Renal cortex interstitium (tissue), 15 donors: ENCODE measurements at places on chromosomes 1 and 21.
A peak's percentile ranks its signal among the peaks of the same experiment; 100 is the strongest.

DNA sequence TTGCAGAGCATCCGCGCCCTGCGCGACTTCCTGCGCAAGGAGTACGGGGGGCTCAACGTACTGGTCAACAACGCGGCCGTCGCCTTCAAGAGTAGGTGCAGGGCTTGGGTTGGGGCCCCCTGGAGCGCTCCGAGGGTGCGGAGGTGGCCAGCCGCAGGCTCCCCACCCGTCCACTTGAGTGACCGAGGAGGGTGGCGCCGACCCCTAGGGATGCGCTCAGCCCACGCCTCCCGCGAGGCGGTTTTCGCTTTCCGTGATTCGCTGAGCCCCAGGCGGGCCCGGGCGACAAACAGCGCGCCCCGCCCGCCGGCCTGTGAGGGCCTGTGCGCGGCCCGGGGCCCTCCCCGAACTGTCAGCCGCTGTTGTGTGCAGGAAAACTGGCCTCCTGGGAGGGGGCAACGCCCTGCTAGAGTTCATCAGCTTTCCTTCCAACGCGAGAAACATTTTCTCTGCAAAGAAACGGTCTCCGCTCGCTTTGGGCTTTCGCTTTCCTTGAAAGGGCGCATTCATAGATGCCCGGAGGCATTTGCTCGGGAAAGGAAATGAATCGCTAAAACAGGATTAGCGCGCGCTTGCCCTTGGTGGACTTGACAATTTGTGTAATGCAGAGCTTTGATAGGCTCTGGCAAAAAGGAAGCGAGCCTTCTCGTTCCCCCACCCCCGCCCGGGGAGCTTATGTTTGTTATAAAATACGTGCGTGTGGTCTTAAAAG, 668 bp downstream of the CBR3 start:
- peak; percentile 56 for DNase-seq

DNA sequence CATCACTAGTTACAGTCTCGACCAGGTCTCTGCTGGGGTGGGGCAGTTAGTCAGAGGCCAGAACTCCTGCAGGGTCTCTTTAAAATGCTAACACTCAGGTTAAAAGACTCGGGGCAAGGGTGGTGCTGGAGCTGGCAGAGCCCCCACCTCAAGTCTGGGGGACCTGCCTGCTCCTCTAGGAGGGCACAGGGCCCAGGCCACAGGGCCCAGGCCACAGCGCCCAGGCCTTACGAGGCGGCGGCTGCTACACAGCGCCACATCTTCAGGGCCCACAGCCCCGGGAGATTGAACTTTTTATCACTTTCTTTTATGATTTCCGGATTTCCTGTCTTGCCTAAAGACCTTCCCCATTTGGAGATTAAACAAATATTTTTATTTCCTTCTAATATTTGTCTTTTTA, 10.4 kb downstream of the MPZ start:
- DNase-seq: no peak

GRCh38 chr1:201123866-201124265, 3.1 kb downstream of the ASCL5 start:
- DNase-seq: no peak

DNA sequence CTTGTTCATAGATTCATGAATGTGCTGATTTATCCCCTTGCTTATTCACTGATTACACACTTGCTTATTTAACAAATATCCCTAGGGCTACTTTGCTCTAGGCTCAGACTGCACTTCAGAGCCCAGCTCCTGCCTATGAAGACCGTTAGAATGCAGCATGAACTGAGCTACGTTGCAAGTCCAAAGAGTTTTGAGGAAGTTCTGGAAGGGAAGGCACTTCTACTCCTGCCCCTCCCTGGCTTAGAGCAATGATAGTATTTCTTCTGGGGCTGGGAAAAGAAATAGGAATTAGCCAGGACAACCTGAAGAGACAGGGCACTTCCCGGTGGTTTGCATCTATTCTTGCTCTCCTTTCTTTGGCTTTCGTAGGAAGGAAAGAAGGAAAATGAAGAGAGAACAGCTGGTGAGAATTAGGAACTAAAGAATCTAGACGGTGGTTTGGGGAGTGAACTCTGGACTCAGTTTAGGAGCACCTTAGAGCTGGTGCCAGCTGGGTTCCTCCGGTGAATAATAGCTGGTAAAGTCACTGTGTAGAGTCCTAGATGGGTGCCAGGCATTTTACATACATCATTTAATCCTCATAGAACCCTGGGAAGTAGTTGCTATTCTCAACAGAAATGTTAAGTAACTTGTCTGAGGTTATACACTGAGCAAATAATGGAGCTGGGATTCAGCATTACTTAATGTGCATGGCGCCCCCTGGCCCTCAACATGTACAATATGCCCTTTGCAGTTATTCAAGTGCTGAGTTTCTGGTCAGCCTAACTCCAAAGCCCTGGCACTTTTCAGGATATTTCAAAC, 65.9 kb downstream of the NDUFS5 start:
- no peak for DNase-seq

DNA sequence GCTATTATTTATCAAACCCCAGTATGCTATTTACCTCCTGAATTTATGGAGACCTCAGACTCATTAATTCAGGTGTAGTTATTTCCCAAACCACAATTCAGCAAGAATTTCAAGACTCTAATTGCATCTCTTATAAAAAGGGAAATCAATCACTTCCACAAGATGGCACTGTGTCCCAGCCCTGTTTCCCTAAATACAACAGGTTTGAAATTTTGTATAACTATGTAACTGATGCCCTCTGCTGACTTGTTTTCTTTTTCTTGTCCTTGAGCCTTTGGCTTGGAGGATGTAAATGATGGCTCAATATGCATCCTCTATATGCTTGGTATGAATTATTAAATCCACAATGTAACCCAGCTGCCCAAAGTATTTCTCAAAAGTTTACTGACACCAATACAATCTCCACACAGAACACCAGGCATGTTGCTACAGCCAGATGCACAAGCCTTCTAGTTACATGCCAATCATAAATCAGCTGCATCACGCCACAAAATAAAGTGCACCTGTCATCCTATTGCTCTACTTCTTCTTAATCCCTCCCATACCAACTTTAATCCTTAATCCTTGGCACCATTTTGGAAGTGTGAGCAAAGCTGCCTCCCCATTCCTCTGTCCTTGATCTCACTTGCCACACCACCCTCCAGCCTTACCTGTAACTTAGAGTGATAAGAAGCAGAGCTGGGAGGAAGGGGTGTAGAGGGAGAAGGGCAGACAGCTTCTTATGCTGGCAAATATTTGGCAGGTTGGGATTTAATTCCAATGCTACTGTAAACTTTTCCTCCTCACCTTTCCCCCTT, 9.0 kb downstream of the C1orf105 start:
- no peak for DNase-seq

- no peak for DNase-seq
These were observed 2.0 kb downstream of the PRKCZ start for GRCh38 chr1:2052054-2052679.

DNA sequence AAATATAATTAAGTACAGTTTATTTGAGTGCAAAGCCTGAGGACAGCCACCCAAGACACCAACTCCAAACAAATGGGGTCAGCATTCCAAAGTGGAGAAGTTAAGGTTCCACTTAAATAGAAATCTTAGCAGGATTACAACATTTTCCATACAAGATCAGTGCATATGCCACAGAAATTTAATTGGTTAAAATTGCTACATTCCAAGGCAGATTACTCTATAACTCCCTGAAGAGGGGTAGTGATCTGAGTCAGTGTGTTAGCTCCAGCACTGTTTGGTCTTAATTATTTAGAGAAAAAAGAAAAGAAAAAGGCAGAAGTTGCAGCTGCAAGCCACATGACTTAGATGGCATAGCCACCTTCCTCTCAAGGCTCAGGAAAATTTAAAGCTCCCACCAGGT, 297.5 kb downstream of the HHIPL2 start:
- DNase-seq: no peak

DNA sequence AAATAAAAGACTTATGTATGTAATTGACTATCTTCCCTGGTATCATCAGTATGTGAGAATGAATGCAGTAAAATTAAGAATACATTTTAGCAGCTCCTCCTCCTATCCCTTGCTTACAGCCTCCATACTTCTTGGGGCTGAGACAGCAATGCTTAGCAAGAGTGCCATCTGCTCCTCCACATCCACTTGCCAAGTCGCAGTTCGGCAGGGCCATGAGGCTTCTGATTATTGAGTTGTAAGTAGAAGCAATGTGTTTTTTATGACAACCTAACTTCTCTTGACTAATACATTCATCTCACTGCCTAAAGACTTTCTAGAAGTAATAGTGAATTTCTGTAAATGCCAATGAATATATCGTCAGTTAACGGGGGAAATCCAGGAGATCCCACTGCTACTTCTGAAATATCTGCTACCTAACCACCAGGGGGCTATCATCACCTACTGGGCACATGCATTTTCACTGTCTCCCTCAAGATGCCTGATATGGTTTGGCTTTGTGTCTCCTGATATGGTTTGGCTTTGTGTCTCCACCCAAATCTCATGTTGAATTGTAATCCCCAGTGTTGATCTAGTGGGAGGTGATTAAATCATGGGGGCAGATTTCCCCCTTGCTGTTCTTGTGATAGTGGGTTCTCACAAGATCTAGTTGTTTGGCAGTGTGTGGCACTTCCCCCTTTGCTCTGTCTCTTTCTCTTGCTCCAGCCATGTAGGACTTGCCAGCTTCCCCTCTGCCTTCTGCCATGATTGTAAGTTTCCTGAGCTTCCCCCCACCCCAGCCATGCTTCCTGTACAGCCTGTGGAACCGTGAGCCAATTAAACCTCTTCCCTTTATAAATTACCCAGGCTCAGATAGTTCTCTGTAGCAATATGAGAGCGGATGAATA, 59.6 kb downstream of the EXTL2 start:
- DNase-seq: no peak

GRCh38 chr1:33864460-33865389, 846 bp downstream of the HMGB4 start:
- no peak for DNase-seq

GRCh38 chr1:113857776-113858175, 13.7 kb downstream of the PTPN22 start:
- DNase-seq: no peak

DNA sequence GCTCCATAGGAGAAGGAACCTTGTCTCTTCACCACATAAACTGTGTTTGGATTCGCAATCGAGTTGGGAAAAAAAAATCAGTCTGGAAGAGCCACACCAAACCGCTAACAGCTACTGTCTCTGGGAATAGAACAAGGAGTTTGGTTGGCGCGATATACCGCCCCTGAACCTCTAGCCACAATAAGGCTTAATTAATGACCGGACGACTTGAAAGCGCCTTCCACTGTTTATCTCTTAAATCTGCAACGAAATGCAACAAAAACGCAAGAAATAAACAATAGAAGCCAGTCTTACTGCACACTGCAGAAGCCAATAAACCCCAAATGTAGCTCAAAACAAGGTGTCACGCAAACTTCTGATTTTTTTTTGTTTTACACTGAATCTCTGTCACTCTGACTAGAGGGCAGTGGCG, 10.9 kb downstream of the BTBD19 start:
- no peak for DNase-seq

DNA sequence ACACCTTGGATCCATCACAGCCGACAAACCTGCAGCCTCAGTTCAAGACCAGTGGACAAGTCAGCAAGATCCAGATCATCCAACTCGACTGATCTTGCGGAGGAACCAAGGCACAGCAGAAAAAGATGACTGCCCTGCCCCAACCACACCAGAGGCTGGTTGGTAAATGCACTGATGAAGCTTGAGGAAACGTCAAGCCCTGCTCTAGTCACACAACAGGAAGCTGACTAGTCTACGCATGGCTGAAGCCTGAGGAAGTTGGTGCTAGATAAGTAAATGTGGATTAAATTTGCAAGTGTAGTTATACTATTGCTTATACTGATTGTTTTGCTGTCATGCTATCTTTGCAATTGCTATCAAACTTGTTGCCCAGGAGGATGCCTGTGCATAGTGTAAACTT, 89.0 kb downstream of the LIPI start:
- DNase-seq: no peak

GRCh38 chr1:18803851-18804250, 55.6 kb downstream of the TAS1R2 start:
- no peak for DNase-seq

GRCh38 chr1:4634793-4635406, 19.5 kb upstream of the AJAP1 start:
- DNase-seq: no peak

DNA sequence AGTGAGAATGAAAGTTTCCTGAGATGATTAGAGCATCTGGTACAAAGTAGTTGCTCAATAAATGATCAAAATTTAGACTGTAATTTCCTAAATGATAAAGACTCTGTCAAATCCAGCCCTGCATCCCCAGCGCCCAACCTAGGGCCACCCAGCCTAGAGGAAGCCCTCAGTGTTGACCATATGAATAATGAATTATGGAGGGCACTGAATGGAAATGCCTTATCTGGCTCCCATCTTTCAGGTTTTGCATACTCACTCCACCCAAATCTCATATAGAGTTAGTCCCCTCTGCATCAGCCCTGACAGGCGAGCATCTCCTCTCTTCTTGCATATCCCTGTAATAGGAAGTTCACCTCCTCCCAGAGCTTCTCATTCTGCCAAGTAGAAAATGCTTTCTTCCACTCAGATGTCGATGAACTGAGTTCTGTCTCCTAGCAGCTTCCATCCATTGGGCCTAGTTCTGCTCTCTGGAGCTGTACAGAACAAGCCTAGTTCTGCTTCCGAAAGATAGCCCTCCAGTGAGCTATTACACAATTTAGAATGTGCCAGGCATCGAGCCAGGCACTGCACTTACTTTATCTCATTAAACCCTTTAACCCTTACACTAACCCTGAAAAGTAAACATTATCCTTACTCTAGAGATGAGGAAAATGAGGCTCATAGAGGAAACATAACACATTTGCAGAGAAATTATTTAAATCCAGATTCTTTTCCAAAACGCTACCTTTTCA, 20.9 kb downstream of the COA7 start:
- DNase-seq: no peak

DNA sequence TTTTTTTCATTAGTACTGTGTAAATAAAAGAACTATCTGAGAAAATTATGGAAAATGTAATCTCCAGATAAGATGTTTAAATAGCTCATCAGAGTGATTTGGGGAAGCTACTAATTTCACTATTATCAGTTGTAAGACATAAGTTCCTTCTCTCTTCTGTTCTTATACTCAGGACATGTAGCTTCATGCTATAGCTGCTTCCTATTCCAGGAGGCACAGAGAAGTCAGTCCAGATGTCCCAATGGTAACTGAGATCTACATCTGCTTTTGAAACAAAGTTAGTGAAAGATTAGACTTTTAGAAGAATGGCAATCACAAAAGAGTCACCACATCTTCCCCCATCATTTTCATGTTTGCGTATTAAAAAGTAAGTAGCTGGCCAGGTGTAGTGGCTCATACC, 5.6 kb downstream of the MAP3K21 start:
- no peak for DNase-seq

DNA sequence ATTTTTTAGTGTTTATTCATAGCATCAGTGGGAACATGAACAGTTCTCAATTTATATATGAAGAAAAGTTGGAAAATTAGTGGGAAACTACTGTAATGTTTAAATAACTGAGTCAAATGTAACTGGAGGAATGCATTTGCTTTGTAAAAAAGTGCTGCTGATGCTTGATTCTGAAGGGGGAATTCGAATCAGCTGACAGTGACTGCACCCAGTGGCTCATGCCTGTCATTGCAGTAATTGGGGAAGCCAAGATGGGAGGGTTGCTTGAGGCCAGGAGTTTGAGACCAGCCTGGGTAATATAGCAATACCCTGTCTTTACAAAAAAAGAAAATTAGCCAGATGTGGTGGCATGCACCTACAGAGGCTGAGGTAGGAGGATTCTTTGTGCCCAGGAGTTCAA, 398.4 kb downstream of the ZP4 start:
- no peak for DNase-seq

GRCh38 chr1:218066332-218066731, 218.8 kb upstream of the RRP15 start:
- no peak for DNase-seq
